ENCODE measurements at places on chromosomes 1 and 21. TPM values are rescaled to one million over a fixed set of nuclear protein-coding genes. Genes with fewer than 3 reads are reported as not detected.

Gene CD2
- not detected for total RNA-seq

Gene RHBDL2
- total RNA-seq: 0.26 TPM

Gene C8B
- not detected for total RNA-seq

Gene GBP2
- total RNA-seq: 96.8 TPM

Gene CYYR1
- total RNA-seq: 0.17 TPM

Gene S1PR1
- 10.4 TPM for total RNA-seq

Gene TCHH
- total RNA-seq: not detected

Gene USP48
- 34.9 TPM for total RNA-seq

Gene BNIPL
- 0.33 TPM for total RNA-seq

Gene APP
- total RNA-seq: 633 TPM

Gene INAVA
- not detected for total RNA-seq

Gene PCAT6
- 0.51 TPM for total RNA-seq

Gene ZMYND12
- 1.3 TPM for total RNA-seq

Gene PEA15
- total RNA-seq: 84.7 TPM

Gene CIART
- 5.1 TPM for total RNA-seq

Gene RCOR3
- 24.9 TPM for total RNA-seq

Gene KLF17
- 0.50 TPM for total RNA-seq

Gene OR2T35
- total RNA-seq: not detected

Gene CHRM3
- total RNA-seq: under 0.01 TPM

Gene FAM177B
- total RNA-seq: not detected

Gene TM2D1
- 55.7 TPM for total RNA-seq

Gene LCE1E
- not detected for total RNA-seq

Gene DCST1
- total RNA-seq: not detected

Gene CD84
- not detected for total RNA-seq

Gene PYHIN1
- total RNA-seq: not detected

Gene MYOM3
- total RNA-seq: not detected

Gene OR6K3
- total RNA-seq: not detected

Gene KCNJ10
- not detected for total RNA-seq
